Activated CD8-positive, alpha-beta memory T cell treated with anti-CD3 and anti-CD28 coated beads for 1 hour (primary cell): ENCODE measurements at places on chromosomes 5 and 9.

DNA sequence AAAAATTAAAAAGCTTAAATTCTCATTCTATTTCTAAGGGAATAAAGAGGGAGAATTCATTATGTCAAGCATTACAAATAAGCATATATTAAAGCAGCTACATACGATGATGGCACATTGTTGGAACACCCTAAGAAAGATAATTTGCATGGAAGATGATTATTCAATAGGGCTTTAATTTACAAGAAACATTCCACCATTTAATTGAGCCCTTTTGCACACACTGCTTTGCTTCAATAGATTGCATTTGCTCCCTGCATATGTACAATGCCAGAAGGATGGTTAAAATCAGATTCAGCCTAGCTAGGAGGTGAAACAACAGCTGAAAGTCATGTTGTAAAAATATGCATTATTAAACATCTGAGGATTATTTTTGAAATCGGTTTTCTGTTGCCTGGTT is 21.8 kb downstream of the KIAA1958 start:
- DNase-seq = no peak

- DNase-seq = no peak
Observed at GRCh38 chr5:11684607-11685006, 219.6 kb downstream of the CTNND2 start.

DNA sequence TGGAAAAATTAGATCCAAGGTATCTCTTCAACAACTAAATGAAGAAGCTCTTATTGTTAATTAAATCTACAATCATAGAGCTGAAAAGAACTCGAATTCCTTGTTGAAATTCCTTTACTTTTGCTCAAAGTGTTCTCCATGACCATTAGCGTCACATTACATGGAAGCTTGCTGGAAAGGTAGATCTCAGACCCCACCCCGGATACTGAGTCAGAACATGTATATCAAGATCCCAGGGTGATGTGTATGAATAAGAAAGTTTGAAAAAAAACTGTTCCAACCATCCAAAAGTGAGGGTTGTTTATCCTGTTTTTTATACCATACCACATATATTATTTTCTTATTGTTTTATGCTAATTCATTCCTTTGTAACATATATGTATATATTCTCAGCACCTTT is 237.1 kb upstream of the PUM3 start:
- DNase-seq = no peak

DNA sequence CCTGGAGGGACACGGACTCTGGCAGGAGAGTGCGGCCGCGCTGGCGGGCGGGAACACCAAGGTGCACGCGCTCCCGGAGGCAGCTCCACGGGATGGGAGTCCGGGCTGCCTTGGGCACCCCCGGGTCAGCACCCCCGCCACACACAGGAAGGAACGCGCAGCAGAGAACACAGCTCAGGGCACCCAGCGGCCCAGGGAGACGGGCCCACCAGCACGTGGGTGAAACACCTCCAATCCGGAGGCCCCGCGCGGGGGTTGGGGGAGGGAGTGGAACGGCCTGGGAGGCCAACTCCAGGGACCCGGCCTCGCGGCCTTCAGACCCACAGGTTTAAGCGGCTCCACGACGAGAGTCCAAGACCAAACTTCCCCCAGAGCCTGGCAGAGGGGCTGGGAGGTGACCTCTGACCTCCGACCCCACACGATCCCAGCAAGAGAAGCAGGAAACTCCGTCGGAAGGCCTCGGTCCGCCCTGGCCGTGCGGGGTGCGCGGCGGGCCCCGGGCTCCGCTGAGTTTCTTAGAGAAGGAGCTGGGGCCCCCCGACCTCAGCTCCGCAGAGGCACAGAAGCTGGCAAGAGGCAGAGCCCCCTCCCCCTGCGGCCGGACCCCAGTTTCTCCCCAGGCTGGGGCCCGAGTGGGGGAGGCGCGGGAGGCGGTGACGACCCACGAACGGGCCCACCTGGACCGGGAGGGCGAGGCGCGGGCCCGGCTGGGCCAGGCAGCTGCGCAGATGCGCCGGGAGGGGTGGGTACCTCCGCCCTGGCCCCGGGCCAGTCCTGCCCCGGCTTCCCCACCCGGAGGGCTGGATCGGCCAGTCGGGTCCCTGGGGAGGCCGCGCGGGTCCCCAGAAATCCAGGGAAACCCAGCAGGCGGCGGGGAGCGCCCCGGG is 851 bp downstream of the NACC2 start:
- no peak for DNase-seq

DNA sequence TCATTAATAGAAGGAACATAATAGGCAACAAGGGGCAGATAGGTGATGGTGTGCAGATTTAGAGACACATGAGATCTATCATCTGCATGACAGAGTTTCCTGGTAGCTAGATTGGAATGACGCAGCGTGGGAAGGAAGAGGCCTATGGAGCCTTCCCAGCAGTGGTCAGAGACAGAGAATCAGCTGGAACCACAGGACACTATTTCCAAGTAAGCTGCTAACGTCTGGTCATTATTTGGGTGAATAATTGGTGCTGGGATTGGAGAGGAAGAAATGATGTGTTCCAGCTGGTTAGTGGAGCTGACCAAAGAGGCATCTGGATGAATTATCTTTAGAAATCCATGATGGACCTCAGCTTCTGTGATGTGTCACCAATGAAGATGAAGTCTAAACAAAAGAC is 91.2 kb upstream of the PRR16 start:
- no peak for DNase-seq
